Testis (tissue), 5 donors: ENCODE measurements at places on chromosomes 11 and 22. TPM values are rescaled to one million over a fixed set of nuclear protein-coding genes. Genes with fewer than 3 reads are reported as not detected.

The CD248 gene
- 6.4 TPM for total RNA-seq

- peak; percentile 95 for DNase-seq
These were observed 3.1 kb downstream of the ILK start for GRCh38 chr11:6606471-6607189.

DNA sequence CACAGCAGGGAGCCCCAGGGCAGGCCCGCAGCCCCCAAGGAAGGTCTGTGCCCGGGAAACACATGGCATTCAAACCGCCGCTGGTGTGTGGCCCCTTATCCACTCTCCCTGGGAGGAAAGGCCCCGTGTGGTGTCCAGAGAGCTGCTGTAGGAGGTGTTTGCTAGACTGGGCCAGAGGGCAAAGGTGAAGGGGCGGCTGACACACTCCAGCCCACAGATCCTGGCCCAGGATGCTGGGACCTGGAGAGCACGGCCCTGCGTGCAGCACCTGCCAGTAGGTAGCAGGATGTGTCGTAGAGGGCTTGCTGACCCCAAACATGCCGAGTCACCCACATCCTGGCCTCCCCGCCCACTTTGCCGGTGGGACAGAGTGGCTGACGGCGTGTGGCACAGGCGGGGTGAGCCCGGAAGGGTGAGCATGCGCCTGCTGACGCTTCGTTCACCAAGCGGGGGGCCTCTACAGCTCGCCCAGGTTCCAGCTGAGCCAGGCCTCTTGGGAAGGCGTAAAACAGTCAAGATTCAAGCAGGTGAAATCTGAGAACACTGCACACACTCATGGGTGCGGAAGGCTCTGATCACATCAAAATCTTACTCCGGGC is 11.0 kb downstream of the OSBPL5 start:
- no peak for DNase-seq

GRCh38 chr11:94271885-94272372 is 32.5 kb upstream of the IZUMO1R start:
- no peak for DNase-seq

- no peak for DNase-seq
These were observed 32.5 kb downstream of the ALX4 start for GRCh38 chr11:44277196-44278090.

GRCh38 chr11:102932678-102933077 is 22.9 kb downstream of the MMP13 start:
- DNase-seq: no peak
